ENCODE measurements at places on chromosomes 5 and 9.
A peak's percentile ranks its signal among the peaks of the same experiment; 100 is the strongest.

DNA sequence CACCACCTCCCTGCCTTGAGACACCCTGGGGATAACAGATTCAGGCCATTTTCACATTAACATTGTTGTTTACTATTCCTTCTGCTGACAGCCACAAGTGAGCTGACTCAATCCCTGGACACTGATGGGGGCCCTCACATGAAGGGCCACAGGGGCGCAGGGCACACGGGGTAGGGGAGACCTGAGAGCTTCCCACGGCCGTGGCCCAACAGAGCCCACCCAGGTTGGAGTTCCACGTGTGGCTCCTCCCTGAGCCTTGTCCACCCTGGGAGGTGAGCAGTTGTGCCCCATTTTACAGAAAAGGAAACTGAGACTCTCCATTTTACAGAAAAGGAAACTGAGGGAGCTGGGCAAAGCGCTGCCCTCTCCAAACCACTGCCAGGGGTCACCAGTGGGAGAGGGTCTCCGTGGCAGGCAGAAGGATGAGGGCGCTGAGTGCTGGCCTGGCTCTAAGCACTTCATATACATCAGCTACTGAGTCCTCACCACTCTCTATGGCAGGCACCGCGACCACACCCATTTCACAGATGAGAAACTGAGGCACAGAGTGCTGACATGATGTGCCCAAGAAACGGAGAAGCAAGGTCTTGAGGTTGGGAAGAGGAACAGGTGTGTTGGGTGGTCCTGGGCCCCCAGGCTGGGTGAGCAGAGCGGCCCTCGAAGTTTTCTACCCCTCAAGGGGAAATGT, 2.3 kb downstream of the NINJ1 start:
- DNase-seq = no peak

DNA sequence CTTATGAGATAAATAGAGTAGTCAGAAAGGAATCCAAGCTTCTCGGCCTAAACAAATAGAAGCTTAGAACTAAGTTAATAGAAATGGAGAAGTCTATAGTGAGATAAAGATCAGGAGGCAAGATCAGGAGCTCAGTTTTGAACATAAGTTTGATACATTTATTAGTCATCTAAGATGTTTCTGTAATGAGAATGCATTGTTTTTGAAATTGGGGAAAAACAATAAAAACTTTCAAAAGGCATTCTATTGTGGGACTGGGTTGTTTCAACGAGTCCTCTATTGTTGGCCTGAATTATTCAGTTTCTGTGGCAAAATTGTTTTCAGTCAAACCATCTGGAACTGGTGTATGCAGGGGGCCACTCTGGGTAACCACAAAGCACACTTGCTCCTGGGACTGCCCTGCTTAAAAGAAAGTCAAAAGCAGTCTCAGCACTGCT, 181.0 kb upstream of the CLINT1 start:
- DNase-seq = no peak

DNA sequence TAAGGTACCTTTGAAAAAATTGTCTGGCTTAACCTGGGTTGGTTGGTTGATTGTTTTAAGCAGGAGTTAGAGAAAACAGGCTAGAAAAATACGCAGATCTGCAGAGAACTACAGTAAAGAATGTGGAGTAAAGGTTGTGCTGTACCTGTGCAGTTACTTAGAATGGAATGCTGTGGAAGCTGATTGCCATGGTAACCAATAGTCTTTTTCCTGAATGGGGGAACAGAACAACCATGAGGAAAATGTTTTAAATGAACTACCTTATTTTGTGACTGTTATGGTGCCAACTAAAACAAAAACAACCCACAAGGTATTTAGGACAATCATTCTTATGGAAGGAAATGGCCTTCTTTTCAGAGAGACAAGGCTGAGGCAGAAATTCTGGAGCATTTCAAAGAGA, 4.8 kb upstream of the HOMER1 start:
- no peak for DNase-seq

DNA sequence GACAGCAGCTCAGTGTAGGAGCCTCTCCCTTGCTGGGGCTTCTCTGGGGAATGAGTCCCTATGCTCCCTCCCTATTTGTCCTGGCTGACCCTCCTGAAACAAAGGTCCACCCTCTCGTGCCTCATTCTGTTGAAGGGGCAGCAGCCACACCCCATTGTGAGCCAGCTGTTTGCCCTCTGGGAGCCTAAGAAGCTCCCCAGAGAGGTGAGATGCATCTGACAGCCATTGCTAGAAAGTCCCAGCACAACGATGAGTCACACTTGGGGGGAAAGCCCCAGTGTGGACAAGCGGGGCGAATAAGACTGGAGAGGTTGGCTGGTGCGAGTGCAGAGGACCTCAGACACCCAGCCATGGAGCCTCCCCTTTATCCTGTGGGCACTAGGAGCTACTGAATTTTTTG, 101.4 kb downstream of the PPARGC1B start:
- no peak for DNase-seq

GRCh38 chr9:126906091-126906490, 8.5 kb upstream of the RALGPS1 start:
- no peak for DNase-seq

DNA sequence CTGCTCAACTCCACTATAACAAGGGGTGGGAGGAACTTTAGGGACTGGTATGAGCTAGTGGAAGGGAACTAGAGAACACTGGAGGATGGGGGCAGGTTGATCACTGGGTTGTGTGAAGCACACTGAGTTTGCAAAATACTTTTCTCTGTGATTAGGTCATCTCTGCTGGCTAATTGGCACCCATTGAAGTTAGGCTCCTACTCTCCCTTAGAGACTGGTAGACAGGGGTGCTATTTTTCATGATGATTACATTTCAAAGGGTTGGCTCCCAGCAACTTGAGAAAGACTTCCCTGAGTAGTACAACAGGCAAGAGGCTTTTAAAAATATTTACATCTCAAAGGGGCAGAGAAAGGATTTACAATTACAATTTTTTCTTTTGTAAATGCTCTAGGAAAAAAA, 50.4 kb upstream of the MTAP start:
- no peak for DNase-seq

GRCh38 chr9:12812710-12813109, 37.9 kb downstream of the LURAP1L start:
- DNase-seq = no peak

DNA sequence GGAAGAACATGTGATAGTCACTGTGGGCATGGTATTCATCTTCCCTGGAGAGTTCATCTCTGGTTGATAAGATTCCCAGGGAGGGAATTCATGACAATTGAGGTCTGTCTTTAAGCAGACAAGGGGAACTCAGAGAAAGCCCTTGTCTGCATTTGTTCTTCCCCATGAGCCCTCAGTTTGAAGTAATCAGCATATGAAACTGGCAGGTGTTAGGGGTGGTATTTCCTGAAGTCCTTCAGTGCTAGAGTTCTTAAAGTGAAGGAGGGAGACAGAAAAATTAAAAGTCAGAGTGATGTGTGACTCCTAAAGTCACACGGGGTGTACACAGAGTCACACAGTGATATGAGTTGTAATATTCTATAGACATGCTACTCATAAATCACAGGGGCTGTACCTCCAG, 60.6 kb upstream of the SYK start:
- DNase-seq = no peak

DNA sequence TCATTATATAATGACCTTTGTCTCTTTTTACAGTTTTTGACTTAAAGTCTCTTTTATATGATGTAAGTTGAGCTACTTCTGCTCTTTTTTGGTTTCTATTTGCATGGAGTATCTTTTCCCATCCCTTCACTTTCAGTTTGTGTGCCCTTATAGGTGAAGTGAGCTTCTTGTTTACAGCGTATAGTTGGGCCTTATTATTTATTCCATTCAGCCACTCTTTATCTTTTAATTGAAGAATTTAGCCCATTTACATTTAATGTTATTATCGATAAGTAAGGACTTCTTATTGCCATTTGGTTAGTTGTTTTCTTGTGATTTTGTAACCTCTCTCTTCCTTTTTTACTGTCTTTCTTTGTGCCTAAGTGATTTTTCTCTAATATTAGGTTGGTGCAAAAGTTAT, 117.3 kb downstream of the ADAMTSL1 start:
- no peak for DNase-seq

- no peak for DNase-seq
Observed at GRCh38 chr5:142618130-142618523, 67.8 kb downstream of the FGF1 start.

DNA sequence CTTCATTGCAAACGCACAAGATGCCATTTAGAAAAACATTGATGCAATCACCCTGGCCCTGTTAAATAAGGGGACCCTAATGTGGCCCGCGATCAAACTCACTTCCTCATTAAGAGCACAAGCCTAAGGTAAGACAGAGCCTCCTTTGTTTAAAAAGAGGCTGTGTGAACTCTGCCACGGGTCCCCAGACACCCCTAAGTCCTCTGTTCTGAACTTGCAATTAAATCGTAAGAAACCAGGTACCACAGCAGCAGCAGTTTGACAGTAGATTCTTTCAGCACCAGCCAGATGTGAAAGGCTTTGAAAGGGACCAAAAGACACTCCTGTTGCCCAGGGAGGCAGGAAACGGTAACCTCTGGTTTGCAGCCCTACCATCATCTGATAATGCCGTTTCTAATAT, 346.3 kb downstream of the TMEM167A start:
- DNase-seq = no peak

GRCh38 chr5:125409234-125409860, 662.9 kb upstream of the ZNF608 start:
- peak; percentile 57 for DNase-seq

- peak; percentile 41 for DNase-seq
Observed at GRCh38 chr5:91101600-91102379, 281.3 kb downstream of the ARRDC3 start.

DNA sequence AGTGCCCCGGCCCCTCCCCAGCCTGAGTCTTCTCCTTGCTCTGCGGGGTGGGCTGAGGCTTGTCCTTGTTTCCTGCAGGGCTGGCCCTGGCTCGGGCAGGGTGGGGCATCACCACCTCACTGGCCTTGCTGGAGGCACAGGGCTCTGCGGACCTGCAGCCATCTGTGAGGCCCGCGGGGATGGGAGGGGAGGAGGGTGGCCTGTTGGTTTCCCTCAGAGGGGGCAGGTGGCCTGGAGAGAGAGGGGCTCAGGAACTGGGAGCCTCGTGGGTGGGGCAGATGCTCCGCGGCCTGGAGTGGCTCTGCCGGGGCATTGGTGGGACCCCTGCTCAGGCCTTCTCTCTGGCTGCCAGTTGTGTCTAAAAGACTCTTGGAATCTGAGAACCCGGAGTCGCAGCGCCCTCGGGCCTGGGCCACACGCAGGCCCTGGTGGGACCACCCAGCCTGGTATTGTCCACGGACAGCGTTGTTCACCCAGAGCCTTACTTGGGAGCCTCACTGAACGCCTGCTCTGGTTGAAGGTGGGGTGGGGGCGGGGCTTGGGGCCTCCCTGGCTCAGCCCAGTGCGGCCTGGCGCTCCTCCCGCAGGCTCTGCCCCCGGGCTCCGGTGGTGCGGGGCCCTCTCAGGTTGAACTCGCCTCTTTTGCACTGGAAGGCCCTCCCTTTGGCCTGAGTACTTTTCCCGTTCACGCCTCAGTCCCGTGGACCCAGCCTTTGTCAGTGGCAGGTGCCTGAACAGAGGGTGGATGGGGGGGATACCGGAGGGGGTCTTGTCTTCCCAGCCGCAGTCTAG, 111.3 kb downstream of the RXRA start:
- no peak for DNase-seq

- DNase-seq = no peak
Observed at GRCh38 chr5:109676920-109677319, 12.8 kb upstream of the MAN2A1 start.

DNA sequence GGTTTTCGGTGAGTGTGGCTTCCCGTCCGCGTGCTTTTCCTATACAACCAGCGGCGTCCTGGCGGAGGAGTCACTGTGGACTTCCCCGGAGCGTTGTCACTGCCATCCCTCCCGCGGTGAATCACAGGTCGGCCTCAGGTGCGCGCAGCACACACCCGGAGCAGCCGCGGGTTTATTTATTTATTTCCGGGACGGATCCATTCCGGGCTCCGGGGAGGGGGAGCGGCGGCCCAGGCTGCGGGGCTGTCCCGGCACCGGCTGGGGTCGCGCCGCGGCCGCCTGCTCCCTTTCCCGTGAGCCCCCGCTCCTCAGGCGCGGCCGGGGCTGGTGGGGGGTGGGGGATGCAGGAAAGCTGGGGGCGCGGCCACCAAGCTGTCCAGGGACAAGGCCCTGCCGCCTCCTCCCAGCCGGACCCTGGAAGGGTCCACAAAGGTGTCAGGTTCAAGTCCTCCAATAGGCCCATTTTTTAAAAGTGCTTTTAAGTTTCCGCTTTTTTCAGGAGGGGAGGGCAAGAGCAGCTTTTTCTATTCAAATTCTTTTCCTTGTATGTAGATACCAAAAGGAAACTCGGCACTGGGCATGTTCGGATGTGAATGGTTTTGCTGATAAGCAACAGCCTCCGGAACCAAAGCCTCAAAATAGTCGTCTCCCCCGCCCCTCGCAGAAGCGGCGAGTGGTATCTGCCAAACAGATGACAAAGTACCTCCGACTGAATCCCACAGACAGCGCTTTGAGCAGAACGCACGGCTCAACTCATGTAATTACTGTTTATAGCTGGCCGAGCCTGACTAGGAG, 192.5 kb downstream of the CD180 start:
- peak; percentile 83 for DNase-seq

- DNase-seq = no peak
Observed at GRCh38 chr9:93206576-93207155, 22.7 kb downstream of the WNK2 start.

DNA sequence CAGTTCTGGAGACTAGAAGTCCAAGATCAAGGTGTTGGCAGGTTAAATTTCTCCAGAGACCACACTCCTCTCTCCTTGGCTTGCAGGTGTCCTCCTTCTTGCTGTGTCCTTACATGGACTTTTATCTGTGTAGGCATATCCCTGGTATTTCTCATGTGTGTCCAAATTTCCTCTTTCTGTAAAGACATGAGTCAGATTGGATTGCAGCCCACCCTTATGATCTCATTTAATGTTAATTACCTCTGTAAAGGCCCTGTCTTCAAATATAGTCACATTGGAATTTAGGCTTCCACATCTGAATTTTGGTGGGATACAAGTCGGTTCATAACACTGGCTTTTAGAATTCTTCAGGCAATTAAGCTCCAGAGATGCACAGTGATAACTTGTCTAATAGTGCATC, 322.2 kb upstream of the GRIA1 start:
- no peak for DNase-seq

GRCh38 chr9:131432597-131433301, 38.9 kb downstream of the PRRC2B start:
- no peak for DNase-seq

- DNase-seq = no peak
Observed at GRCh38 chr9:123867034-123867433, 62.9 kb downstream of the DENND1A start.

DNA sequence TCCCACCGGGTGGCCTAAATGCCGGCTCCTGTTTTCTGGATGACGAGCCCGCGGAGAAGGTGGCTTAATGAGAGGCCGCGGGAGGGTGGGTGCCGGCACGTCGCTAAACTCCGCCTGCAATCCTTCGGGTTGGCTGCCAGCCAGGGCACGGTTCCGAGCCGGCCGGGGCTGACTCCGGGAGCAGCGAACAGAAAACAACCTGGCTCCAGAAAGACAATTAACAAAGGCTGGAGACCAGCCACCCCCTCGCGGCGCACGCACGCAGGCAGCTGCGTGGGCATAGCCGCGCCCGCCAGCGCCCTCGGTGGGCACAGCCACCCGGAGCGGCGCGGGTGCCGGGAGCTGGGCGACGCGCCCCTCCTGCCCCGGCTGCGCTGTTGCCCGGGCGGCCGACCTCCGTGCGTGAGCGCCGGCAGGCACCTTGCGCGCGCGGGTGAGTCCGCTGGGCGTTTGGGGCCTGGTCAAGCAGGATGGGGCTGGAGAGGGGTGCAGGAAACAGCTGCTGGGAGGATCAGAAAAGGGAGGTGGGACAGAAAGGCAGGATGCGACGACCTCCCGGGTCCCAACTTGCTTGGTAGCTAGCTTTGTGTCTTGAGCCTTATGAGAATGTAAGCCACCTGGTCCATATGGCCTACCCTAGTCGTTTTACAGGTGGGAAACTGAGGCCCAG, at the start of gene ARHGEF37:
Gene ARHGEF37 (plus strand): TSS at position 307 of the 670 bp plus-strand sequence. CDS start 16,272 bp downstream, outside the sequence.
- DNase-seq = peak; percentile 86

- DNase-seq = no peak
Observed at GRCh38 chr9:113645978-113646253, 182.4 kb downstream of the RGS3 start.
